Left renal cortex interstitium (tissue), 4 donors: ENCODE measurements at places on chromosomes 2 and 18. TPM values are rescaled to one million over a fixed set of nuclear protein-coding genes. Genes with fewer than 3 reads are reported as not detected.

The IL1R2 gene
- polyA plus RNA-seq: 0.56 TPM

The SIGLEC15 gene
- polyA plus RNA-seq: 0.81 TPM

The SF3B1 gene
- polyA plus RNA-seq: 528 TPM

The TRPM8 gene
- not detected for polyA plus RNA-seq

The HPCAL1 gene
- 29.4 TPM for polyA plus RNA-seq

The ST8SIA3 gene
- 0.05 TPM for polyA plus RNA-seq

The FSHR gene
- not detected for polyA plus RNA-seq

DNA sequence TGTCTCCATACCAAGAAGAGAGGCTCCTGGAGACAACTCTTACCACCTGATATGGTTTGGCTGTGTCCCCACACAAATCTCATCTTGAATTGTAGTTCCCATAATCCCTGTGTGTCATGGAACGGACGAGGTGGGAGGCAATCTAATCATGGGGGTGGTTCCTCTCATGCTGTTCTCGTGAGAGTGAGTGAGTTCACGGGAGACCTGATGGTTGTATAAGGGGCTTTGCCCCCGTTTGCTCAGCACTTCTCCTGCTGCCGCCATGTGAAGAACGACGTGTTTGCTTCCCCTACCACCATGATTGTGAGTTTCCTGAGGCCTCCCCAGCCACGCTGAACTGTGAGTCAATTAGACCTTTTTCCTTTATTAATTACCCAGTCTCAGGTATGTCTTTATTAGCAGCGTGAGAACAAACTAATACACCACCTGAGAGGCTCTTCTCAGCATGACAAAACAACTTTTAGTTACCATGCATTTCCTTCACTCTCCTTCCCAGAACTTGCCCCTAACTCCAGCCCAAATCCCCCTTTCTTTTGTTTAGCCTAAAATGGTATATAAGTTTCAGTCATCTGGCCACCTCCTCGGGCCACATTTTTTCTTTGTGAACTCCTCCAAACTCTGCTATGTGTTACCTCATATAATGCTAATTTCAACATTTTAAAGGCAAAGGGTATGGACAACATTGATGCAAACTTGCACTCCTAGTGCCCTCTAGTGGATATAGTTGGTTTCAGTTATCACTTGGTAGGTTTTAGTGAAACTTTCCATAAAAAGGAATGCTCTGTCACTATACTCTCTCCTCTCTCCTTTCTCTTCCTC, 58.6 kb upstream of the SLC25A52 start:
- DNase-seq: peak; percentile 43

- no peak for DNase-seq
These were observed 151.4 kb upstream of the XPO1 start for GRCh38 chr2:61689568-61689967.

DNA sequence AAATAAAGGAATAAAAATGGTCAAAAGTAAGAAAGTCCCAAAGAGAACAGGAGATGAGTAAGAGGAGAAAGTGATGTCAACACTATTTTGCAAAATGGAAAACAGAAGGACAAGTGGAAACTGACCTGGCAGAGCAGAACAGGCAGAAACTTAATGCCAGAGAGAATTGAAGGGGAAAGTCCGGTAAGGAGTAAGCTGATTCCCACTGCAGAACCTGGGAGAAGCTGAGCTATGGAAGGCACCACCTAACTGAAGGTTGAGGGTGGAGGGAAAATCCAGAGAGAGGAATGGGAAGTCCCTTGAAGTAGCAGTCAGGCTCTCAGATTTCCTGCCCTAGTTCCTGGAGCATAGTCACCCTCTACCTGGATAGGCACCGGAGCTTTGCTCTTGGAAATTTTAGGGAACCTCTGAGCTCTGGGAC, 59.8 kb downstream of the MOGAT1 start:
- DNase-seq: no peak

GRCh38 chr2:241908686-241909420, 39.3 kb downstream of the RTP5 start:
- no peak for DNase-seq

GRCh38 chr2:96344011-96344410, 8.4 kb downstream of the NCAPH start:
- DNase-seq: no peak

DNA sequence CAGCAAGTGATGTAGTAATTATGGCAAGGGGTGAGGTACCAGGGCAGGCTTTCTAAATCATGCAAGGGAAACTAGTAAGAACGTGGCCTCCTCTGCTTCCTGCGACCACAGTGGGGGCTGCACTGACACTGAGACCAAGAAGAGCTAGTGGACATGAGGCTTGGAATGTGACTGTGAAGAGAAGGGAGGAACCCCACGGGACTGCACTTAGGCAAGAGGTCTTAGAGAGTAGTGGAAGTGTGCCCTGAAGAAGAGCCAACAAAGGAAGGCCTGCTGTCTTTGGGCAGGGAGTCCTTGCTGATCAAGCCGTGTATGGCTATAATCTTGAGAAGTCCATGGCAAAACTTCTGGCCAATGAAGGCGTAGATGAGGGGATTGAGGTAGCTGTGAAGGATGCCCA, 8.9 kb upstream of the RUFY4 start:
- no peak for DNase-seq

DNA sequence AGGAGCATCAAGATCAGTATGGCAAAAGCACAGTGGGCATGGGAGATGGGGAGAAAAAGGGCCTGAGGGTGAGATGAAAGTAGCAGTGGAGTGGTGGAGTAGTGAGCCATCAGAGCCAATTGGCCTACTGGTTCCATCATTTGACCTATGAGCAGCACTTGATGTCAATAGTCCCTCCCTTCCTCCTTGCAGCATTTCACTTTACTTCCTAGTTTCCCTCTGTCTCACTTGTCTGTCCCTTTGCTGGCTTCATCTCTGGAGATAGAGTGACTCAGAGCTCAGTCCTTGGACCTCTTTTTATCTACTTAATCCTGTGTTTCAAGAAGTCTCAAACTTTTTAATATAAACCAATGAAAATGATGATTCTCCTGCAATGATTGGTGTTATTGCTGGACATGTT, 32.1 kb downstream of the FBXO48 start:
- no peak for DNase-seq

DNA sequence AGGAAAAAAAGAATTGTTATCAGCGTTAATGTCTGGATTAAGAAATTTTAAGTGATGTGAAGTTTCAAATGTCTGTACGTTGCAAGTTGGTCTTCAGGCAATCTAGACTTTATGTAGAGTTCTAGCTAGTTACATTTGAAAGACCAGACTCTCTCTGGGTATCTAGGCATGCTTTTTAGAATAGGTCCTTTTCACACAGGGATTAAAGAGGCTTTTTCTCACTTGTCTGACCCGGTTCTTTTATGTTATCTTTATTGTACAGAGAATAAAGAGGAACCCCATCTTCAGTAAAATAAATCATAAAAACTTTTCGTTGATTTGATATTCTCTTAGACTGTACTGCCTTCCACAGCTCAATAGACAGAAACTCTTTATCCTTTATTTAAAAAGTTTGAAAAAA, 8.5 kb upstream of the EML6 start:
- no peak for DNase-seq

DNA sequence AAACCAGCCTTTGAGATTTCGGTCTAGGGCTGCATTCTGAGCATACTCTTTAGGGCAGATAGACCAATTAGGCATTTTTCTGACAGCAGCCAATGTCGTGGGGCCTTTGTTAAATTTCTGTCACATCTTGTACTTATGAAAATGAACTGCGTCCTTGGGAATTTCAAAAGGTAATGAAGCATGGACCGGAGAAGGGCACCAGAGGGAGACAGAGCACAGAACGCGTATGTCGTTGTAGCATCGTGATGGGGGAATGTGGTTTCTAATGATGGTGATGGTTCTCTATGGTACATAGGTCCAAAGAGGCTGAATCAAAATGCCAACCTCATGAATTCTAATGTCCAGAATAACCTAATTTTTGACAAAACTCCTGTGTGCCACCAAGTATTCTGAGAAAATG, 483.9 kb upstream of the CRIM1 start:
- DNase-seq: no peak

DNA sequence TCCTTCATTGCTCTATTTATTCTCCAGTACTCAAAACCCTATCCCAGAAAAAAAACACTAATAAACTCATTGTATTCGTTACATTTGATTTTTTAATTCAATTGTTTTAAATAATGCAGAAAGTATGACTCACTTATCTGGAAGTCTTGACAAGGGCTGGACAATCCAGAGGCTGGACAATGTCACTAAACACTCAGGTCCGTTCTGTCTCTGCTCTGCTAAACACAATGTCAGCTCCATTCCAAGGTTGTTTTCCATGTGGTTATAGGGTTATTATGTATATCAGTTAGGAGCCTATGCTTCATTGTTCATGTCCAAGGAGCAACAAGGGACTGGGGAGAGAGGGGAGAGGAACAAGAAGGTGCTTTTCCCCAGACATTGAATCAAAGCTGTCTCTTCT, 125.5 kb downstream of the IRS1 start:
- no peak for DNase-seq

- no peak for DNase-seq
These were observed 1.8 kb downstream of the TLK1 start for GRCh38 chr2:171158790-171159371.

DNA sequence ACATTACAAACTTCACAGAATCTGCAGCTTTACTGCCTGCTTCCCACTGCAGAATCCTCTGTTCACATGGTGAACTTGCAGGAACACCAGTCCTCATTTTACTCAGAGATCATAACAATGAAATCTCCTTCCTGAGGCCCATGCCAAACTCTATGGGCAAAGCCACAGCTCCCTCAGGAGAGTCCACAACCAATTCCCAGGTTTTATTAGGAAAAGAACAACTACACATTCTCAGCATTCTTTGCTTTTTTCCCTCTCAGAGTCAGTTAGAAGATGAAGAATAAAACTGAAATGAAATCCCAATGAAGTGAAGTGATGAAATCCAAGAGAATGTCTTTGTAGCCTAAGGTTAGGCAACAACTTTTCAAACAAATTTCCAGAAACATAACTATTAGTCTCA, 233.7 kb downstream of the DSEL start:
- DNase-seq: no peak

GRCh38 chr2:205545971-205546816, 136.1 kb upstream of the NRP2 start:
- DNase-seq: no peak

DNA sequence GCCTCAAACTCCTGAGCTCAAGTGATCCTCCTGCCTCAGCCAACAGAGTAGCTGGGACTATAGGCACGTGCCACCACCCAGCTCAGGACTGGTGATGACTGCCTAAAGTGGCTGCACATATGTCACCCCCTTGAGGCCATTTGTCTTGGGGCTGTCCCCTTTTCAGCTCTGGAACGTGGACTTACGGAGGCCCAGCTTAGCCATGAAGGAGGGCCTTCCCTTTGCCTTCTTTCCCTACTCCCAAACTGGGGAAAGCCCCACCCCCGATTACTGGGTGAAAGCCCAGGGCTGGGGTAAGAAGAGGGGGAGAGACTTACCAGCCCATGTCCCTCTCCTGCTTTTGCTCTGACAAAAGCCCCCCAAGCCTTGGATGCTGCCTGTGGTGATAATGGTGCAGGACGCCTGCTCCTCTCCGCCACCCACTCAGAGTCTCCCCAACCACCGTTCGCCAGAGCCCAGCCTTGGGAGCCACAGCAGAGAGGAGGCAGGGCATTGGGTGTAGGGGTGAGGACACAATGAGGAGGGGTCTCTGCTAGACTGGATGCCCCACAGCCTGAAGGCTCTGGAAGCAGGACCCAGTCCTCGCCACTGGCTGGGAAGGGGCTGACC, 2.5 kb upstream of the DUSP2 start:
- no peak for DNase-seq

DNA sequence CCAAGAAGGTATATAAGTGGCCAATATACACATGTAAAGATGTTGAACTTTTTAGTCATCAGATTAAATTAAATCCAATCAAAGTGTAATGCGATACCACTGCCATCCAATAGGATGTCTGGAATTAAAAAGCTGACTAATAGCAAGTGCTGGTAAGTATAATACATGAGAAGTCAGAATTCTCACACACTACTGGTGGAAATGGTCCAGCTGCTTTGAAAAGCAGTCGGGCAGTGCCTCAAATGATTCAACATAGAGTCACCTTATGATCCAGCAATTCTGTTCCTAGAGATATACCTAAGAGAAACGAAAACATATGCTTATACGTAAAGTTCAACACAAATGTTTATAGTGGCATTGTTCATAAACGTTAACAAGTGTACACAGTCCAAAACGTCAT, 124.1 kb upstream of the MYT1L start:
- no peak for DNase-seq

- DNase-seq: no peak
These were observed 29.8 kb downstream of the TSHZ1 start for GRCh38 chr18:75240433-75240832.

- no peak for DNase-seq
These were observed 82.8 kb downstream of the TEX51 start for GRCh38 chr2:126981476-126981875.

DNA sequence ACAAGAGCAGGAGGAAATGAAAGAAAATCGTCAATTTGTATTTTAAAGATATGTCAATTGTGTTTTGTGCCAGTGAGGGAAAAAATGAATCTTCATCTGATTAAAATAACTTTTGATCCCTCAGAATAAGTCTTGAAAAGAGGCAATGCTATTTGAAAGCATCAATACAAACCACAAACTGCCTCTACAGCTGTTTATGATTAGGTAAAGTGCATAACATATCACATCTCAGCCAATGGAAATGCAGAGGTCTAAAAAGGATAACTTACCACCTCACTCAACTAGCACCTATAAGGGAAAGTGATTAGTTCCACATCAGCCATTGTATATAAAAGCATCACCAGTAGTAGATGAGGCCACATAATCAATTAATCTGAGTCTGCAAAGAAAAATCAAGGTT, 492.2 kb upstream of the CDH2 start:
- no peak for DNase-seq

GRCh38 chr2:187442378-187442777, 5.7 kb downstream of the CALCRL start:
- no peak for DNase-seq

DNA sequence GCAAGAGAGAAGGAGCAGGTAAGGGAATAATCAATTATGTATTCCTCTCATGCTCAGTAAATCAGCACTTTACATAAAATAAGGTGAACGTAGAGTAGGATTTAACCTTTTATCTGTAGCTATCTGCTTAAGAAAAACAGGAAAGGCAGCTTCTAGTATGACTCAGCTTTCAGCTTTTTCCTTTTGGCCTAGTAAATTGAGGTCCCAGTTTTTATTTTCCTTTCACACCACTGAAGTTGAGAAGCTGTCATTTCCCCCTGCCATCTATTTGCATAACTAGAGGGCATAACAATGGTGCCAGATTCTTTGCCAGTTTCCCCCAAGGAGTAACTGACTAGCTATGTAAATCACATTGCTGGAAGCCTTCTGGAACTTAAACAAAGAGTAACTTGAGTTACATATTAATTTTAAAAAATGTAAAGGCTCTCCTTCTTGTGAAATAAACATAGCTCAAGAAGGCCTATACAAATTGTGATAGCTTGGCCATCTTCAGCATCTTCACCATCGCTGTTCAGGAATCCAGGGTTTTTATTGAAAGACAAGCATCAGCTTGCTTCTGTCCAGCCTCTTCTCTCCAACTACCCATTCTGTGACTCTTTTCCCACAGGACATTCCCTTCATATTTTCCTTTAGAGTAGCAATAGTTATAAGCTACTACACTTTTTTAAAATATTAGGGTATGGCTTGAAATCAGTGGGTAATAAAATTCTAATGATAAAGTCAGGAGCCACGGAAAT, 97.0 kb downstream of the KYNU start:
- no peak for DNase-seq
